Naive thymus-derived CD8-positive, alpha-beta T cell (primary cell): ENCODE measurements at places on chromosomes 16 and 17. TPM values are rescaled to one million over a fixed set of nuclear protein-coding genes. Genes with fewer than 3 reads are reported as not detected.

NEK8 gene
- 15.1 TPM for total RNA-seq

DNA sequence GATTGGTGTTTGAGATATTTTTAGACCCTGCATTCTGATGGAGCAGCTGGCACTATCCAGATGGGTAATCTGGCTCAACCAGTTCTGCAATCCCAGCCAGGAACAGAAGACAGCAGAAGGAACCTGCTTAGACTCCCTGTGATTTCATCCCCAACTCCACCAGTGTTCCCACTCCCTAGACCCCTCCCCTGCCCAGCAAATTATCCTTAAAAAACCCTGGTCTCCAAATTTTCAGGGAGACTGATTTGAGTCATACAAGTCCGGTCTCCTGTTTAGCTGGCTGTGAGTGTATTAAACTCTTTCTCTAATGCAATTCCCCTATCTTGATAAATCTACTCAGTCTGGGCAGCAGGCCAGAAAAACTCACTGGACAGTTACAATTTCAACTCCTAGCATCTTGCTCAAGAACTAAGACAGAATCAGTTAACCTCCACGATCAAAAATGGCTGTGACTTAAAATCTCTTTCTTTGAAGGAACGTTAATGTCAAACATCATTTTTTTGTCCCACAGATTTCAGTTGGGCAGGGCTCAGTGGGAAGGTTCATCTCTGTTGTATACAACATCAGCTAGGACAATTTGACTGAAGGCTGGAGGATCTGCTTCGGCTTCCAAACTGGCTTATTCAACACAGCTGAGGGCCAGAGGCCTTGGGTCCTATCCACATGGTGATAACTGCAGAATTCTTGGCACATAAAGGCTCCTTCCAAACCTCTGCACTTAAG lies 4.9 kb upstream of the RBL2 start:
- no peak for DNase-seq

GRCh38 chr17:50055426-50056216 lies at the start of gene ITGA3:
Gene ITGA3 (plus strand): TSS chr17:50056110. CDS start chr17:50056440, 330 bp downstream.
- peak; percentile 38 for DNase-seq

HOXB8 gene
- total RNA-seq: not detected

DNA sequence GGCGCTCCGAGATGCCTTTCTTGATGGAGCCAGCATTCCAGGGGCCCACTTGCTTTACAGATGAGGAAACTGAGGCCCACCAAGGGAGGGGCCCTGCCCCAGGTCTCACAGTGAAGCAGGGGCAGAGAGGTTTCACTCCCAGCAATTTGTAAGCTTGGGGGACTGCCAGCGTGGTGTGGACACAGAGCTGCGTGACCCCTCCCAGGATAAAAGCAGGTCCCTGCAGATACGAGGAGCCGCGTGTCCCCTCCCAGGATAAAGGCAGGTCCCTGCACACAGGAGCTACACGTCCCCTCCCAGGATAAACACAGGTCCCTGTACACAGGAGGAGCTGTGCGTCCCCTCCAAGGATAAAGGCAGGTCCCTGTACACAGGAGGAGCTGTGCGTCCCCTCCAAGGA lies 11.7 kb downstream of the JPH3 start:
- DNase-seq: no peak

- no peak for DNase-seq
Measured at GRCh38 chr16:78478267-78478861, 378.9 kb downstream of the WWOX start.

CACNG4 gene
- not detected for total RNA-seq

DNA sequence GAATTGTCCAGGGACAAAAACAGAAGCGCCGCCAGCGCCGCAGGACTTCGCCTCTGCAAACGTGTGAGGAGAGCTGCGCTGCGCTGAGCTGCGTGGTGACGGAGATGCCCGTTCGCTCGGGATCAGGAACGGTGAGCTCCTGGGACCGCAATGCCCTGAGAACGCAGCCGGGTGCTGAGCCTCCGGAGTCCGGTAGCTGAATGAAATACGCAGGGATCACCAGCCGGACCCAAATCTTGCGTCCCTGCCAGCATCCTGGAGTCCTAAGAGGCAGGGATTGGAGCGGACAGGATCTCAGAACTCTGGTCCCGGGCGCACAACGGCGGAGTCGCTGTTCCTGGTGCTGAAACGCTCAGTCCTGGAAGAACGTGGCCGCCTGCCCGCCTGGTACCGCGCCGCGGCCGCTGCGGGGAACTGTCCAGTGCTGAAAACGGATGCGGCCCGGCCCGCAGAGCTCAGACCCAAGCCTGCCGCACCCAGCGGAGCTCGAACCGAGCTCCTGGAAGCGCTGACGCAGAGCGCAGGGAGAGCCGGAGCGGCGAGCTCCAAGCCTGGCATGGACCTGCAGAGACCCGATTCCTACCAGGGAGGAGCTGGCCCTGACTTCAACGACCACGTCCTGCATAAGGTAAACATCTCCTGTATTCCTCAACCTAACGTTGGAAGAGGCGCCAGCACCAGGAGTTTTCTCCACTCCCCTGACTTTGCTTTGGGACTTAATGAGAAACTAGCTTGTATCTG lies 41.5 kb downstream of the CD300LF start:
- peak; percentile 76 for DNase-seq

- DNase-seq: no peak
Measured at GRCh38 chr17:11130367-11130766, 110.6 kb upstream of the SHISA6 start.

CDRT15L2 gene
- total RNA-seq: not detected

NPIPB2 gene
- total RNA-seq: 18.0 TPM

KIF22 gene
- total RNA-seq: 84.6 TPM

KRT17 gene
- total RNA-seq: not detected

RUNDC3A gene
- not detected for total RNA-seq
